Stimulated activated CD4-positive, alpha-beta T cell treated with anti-CD3 and anti-CD28 coated beads, Interleukin-2, amount 100 ng/mL, for 4 hours (primary cell): ENCODE measurements at places on chromosomes 2 and 18.

- DNase-seq, result no peak
These were observed 55.4 kb downstream of the NGEF start for GRCh38 chr2:232957657-232958090.

GRCh38 chr2:48750128-48750739 is 5.3 kb downstream of the LHCGR start:
- no peak for DNase-seq

DNA sequence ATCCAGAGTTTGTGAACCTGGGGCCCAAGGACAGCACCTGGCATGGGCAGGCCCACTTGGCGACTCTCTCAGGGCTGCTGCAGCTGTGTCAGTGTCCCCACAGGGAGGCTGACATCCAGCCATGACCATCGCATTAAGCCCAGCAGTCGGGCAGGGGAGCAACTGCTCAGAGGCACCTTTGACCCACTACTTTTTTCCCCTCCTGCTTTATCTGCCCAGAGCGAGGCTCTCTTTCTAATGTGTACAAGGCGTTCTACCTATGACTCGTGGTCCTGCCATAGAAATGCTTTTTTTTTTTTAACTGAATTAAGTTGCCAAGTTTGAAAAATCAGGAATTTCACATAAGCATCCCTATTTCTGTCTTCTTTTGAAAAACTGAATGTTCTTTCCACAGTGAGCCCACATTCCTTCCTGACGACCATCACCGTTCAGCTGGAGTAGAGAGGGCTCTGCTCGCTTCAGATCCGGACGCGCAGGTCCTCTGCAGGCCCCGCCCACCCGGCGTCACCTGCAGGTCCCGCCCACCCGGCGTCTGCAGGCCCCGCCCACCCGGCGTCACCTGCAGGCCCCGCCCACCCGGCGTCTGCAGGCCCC is 403 bp upstream of the CLUL1 start:
- no peak for DNase-seq

GRCh38 chr2:5735521-5735861 is 43.3 kb downstream of the SOX11 start:
- no peak for DNase-seq

GRCh38 chr2:218067523-218067922 is 1.5 kb upstream of the RUFY4 start:
- DNase-seq, result no peak

DNA sequence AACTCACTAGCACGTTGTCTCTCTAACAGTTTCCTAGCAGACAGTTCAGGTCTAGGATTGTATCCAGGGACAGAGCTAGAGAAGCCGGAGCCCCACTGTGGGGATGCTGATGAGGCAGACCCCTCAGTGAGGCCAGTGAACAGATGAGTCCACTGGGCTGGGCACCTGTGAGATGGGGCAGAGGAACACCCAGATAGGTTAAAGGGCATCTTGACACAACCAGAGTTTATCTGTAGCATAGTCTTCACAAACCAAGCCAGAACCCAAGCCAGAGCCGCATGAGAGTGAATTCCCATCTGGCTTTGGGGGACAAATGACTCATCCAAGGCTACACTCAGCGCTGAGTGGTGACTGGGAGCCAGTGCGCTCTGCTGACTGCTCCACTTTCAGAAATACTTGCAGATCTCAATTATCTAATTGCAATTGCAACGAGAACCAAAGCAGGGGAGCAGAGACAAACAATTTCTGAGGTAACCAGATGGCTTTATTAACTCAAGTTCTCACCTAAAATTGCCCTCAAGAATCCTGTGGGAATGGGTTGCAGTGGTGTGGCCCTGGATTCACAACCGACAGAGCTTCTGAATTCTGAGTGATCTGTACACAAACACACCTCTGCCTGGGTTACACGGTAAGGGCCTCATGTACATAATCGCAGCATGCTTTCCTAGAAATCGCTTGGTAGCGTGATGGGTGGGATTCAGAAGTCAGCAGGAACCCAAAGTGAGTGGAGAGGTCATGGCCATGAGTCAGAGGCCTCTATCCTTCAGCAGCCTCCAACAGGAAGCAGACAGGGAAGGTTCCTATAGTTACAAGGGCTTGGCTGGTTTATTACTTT is 48.7 kb upstream of the MSH2 start:
- DNase-seq, result no peak

DNA sequence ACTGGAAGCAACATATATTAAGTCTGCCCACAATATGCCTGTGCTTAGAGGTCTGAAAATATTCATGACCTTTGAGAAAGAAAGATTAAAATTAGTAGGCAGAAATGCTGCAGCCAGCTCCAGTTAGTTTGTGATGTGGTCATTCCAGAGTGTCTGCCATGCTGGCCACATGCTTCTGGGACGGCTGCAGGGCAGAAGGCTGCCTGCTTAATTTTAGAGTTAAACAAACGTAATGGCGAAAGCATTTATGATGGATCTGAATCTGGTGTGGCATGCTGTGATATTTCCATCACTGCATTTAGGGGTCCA is 95.4 kb downstream of the FHOD3 start:
- DNase-seq, result no peak

GRCh38 chr2:29270701-29271121 is 155.5 kb downstream of the CLIP4 start:
- no peak for DNase-seq

GRCh38 chr18:76497021-76497420 is 2.0 kb upstream of the ZNF516 start:
- no peak for DNase-seq

- DNase-seq, result no peak
These were observed 111.8 kb downstream of the XRCC5 start for GRCh38 chr2:216220976-216221375.

- DNase-seq, result no peak
These were observed 167.1 kb upstream of the KYNU start for GRCh38 chr2:142710336-142710735.

DNA sequence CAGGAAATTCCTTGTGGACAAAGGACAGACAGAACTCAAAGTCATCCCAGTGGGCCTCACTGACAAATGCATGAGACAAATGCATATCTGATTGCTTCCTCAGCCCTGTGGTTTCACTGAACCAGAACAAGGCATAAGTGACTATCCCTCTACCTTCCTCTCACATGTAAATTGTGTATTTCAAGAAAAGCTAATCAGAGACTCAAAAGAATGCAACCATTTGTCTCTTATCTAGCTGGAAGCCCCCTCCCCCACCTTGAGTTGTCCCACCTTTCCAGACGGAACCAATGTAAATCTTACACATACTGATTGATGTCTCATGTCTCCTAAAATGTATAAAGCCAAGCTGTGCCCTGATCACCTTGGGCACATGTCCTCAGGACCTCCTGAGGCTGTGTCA is 102.0 kb upstream of the TMEM200C start:
- DNase-seq, result no peak

DNA sequence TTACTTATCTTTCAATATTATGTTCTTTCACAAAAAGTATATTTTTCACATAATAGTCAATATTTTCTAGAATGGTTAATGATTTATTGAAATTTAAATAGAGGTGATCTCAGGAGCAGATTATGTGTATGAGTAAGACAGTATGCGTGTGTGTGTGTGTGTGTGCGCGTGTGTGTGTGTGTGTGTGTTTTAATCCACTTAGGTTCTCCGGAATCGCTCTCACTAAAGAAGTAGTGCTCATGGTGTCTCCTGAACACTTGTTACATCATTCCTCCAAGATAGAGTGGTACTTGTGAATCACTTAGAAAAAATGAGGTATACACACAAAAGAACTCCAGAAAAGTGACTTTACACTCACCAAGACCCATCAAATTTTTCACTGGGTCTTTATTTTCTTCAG is 91.0 kb upstream of the KCNH7 start:
- DNase-seq, result no peak

DNA sequence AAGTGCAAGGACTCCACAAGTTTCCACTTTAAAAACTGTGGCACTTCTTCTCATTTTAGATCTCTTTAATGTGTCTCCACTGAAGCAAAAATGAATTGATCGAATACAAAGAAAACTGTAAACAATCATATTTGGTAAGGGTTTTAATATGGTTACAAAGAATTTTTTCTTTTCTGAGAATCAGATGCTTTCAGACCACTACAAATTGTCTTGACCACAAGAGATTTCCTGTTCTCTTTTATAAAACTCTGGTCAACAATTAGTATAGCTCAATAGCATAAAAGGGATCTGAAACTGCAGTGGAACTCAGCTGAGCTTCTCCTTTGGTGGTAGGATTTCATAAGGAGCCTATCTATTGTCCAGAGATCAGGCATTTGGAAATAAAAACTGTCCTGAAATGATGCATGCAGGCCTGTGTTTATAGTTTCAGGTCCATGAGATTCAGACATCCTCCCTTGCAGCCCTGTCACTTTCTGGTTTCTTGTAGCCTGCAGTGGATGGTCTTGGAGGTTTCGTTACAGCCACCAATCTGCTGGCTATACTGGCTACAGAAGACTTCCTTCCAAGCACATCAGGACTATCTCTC is 120.0 kb downstream of the DOCK10 start:
- DNase-seq, result no peak

GRCh38 chr2:115609978-115610377 is 1167.5 kb downstream of the DPP10 start:
- DNase-seq, result no peak

DNA sequence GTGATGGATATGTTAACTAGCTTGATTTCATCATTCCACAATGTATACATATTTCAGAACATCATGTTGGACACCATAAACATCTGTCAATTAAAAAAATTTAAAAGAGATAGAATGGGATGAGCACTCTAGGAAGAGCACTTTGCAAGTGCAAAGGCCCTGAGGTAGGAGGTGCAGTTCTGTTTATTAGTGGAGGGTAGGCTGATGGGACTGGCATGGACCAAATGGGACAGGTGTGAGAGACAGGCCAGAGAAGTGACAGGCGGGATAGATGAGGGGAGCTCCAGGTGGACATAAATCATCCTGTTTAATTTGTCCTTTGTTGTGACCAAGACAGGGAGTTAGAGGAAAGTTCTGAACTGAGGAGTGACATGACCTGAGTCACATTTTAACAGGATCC is 477.9 kb downstream of the TSN start:
- no peak for DNase-seq

GRCh38 chr2:73035899-73036711 is 35.4 kb downstream of the SFXN5 start:
- no peak for DNase-seq

DNA sequence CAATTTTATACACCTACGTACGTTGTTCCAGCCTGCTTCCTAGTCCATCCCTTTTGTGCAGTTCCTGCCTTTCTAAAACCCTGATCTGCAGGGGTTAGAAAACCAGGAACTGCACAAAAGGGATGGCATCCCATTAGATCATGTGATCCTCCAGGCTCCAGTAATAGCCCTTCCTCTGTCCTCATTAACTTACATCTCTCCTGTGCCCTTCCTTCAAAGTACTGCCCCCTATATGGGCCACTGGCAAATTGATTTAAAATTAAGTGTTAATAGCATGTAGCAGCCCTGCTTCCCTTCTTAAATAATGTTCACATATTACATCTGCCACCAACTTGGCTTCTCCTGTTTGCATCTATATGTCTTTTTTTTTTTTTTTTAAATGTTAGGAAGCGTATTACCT is 61.3 kb upstream of the NXPH2 start:
- no peak for DNase-seq

DNA sequence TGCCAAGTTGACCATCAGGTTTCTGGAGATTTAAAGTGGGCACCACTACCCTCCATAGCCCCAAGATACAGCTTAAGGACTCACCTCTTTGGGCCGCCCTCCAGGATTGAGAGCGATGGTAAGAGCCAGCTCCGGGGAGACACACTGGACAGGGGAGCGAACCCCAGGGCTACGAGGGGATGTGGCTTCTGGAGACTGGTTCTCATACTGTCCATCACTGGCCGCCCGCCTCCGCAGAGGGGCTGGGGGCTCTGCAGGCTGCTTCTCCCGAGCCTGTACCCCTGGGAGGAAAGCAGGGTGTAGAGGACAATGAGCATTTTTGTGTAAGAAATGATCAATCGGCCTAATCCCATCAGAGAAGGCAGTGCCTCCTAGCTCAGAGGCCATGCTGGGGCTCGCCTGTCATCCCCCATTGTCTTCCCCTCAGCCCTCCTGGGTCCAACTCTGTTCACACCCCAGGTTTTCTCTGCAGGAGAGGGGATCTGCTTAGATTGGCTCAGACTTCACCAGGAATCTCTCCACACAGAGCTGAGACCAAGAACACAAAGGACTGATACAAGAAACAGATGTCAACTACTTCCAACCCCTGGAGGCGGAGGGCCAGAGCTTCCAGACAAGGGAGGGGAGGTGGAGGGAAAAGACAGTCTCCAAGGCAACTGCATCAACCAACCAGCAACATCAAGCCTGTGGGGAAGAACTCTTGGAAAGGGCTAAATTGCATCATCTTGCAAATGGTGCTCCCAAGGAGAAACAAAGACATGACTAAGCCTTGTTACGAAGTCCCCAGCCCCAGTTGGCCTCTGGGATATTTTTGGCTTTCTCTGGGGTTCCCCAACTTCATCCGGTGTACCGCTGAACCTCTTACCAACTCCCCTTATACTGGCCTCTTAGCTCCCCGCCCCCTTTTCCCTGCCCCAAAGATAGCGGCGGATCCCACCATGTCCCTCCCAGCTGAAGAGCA is 166.6 kb downstream of the TNS1 start:
- no peak for DNase-seq

DNA sequence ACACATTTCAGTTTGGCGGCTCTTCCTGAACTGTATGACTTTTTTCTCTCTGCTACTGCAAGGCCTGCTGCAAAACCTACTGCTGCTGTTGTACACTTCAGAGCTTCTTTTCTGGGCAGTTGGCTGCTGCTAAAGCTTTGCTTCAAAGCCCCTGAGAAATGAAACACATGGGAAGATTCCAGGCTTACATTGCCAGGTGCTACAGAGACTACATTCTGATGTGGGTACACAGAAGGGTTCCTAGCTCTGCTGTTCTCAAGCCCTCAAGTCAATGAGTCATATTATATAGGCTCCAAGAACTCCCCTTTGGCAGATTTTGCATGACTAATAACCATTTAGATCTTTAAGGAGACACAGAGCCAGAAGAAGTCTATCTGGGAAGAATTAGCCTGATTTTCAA is 12.9 kb upstream of the PGAP1 start:
- no peak for DNase-seq

DNA sequence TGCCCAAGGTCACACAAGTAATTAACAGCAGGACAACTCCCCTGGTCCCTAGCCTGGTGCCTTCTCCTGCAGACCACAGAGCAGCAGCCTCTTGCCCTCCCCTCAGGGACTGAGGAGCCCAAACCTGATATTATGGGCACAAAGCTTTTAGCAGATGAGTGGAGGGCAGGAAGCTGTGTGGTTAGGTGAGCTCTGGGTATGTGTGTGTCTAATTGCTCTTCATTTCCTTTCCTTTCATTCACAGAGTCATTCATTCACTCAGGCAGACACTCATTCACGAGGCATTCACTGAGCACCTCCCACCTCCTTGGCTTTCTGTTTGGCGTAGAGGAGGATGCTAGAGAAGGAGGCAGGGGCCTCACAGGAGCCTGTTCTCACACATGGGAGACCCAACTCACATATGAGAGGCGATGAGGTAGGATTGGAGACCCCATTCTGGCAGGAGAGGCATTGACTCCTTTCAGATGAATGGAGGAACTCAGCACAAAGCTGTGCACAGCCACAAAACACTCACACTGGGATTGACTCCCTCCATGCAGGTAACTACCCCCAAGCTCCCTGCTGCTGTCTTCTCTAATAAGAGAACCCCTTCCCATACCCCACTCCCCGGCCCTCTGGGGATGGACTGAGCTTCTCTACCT is 306.8 kb upstream of the SKOR2 start:
- DNase-seq, result no peak
